CD4-positive, alpha-beta T cell treated with Interleukin-6 at 100 ng/mL for 8 hours (primary cell): ENCODE measurements at places on chromosomes 2 and 18.
A peak's percentile ranks its signal among the peaks of the same experiment; 100 is the strongest.

DNA sequence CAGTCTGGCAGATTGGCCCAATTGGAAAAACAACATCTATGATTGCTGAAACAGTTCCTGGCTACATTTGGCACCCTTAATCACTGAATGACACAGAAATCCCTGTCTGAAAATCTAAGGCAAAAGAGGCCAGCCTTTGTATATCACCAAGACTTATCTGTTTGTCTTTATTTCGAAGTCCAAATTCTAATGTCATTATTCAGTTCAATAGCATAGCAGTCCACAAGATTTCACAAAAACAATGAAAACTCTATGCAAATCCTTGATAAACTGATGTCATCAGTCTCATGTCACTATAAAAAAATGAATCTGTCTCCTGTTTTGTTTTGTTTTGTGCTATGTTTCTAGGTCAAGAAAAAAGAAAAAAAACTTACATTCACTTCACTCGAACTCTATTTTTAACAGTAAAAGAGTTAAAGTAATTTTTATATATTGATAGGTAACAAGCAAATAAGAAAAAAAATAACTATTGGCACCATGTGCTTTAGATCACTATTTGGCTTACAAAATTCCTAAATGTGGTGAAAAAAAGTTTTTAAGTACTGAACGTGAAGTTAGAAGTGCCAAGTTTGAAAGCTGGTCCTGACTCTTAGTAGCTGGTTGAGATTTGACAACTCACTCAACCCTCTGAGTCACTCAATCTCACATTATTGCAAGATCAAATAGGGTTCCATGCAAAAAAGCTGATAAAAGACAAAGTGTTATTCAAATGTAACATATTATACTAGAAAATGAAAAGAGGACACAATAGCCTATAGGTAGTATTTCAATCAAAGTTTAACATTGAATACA lies 359.3 kb downstream of the IRS1 start:
- no peak for DNase-seq

GRCh38 chr2:136874258-136874657 lies 108.9 kb downstream of the THSD7B start:
- DNase-seq = no peak

DNA sequence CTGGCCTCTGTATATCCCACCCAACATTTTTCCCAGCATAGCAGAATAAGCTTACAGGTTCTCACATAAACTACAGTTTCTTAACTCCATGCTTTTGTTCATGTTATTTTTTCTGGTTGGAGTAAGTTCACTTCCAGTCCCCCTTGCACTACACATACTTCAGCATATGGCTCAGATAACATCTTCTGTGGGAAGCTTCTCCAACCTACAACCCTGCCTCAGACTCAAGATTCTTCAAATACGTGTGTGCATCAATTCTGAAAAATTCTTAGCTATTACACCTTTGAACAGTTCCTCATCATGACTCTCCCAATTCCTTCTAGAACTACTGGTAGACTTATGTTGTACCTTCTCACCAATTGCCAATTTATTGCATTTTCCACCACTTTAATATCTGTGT lies 7.5 kb upstream of the CPLX4 start:
- DNase-seq = no peak

- DNase-seq = no peak
These were observed 87.9 kb downstream of the ZNF804A start for GRCh38 chr2:184685999-184686841.

DNA sequence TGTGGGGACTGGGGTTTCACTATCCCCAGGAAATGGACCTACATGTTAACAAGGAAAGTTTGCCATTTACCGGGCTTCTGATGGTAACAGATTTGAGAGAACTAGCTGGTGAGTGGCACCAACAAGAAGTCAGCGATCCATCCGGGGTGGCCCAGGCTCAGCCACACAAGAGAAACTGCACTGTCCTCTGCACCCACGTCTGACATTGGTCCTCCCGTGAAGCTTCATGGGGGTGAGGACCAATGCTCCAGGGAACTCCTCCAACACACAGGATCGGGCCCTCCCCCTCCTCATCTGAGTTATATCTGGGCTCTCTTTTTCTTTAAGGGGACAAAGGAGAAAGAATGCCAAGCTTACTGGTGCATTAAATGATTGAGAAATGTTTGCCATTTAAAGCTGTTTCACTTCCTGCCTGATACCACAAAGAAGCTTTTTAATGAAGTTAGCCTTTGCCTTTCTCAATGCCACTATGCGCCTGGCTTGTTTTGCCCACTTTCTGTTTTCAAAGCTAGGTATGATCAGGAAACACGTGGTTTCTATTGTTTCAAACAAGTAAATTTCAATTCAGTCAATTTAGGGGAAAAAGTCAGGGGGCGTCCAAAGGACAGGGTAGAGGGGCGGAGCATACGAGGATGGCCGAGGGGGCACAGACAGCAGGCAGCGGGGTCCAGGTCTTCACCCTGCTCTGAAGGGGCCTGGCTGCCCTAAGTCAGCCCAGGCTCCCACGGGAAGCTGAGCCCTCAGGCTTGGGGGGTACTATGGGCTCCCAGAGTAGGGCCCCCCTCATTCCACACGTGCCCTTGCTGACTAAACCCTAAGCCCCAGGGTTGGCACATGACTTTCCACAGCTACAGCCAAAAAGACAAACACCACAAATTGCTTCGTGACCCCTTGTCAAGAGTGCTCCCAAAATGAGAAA lies 204.0 kb upstream of the ID2 start:
- peak; percentile 55 for DNase-seq
